ENCODE measurements at places on chromosomes 7 and 10.

DNA sequence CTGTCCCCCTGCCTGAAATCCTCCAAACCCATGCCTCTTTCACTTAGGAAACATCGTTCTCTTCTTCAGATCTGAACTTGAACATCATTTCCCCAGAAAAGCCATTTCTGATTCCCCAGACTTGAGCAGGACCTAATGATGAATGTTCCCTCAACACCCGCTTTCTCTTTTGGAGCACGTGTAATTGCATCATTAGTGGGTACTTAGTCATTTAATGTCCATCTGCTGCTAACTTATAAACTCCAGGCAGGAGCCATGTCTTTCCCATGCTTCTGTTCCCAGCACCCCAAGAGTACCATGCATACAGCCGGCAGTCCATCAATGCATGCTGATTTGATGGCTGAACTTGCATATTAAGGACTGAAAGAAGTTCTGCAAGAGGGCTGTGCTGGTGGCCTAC lies 36.5 kb upstream of the ECHDC3 start:
- no peak for DNase-seq

DNA sequence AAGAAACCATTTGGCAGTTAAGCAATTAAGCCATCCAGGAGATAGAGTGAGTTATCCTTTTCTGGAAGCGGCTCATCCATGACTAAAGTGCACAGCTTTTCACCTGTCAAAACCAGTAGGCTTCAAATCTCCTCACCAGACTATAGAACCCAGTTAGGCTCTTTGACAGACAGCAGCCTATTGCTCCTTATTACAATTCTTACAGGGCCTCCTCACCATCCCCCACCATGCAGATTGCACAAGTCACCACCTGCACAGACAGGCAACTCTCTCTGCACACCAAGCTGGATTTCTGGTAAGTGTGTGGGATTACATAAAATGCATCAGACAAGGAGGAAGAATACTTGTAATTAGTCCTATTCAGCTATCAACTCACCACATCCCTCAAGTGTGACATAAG lies 301.6 kb downstream of the SNX13 start:
- DNase-seq = no peak

GRCh38 chr10:71990706-71991269 lies 26.6 kb downstream of the CHST3 start:
- DNase-seq = no peak

- no peak for DNase-seq
Observed at GRCh38 chr10:7518693-7519092, 107.9 kb upstream of the SFMBT2 start.

- DNase-seq = no peak
Observed at GRCh38 chr7:47714669-47715607, 133.0 kb upstream of the TNS3 start.
